ENCODE measurements at places on chromosomes 2 and 18.

- DNase-seq: no peak
These were observed 86.7 kb downstream of the FTCDNL1 start for GRCh38 chr2:199764273-199764800.

DNA sequence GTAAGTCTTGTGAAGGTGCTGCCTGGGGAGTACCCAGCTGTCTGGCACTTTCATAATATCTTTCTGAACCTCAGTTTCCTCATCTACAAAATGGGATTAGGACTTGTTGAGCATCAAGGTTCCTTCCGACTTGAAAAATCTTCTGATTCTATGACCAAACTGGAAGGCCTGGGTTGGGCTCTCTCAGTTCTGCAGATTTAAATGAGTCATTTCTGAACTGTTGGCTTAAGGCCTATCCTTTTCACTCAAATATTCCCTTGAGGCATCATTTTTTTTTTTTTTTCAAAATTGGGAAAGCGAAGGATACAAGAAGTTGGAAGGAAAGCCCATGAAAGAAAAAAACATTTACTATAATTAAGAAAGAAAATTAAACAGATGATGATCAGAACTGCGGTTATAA lies 40.8 kb upstream of the CYP1B1 start:
- DNase-seq: no peak

DNA sequence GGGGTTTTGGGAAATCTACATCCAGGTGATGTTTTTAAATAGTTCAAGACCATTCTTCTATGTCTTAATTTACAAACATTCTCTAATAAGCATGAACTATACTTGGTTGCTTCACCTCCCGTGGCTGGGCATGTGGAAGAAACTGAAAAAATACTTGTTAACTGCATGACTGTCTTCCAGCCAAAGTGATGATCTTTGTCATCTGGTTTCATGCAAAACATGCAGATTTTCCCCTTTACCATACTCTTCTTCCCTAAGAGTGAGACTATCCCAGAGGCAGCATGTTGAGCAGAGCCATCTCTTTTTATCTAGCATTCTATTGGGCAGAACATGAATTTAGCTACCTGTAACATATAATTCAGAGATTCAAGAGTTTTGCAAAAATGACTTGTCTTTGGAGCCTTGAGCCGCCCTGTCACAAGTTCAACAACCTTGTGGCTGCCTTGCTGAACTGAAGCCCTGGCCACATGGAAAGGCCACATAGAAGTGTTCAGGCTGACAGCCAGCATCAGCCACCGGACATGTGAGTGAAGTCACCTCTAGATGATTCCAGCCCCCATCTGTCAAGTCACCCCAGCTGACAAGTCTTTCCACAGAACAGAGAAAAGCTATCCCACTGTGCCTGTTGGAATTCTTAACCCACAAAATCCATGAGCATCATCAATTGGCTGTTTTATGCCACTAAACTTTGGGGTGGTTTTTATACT lies 142.8 kb downstream of the ANKRD44 start:
- no peak for DNase-seq

GRCh38 chr2:54673501-54673998 lies 49.9 kb upstream of the EML6 start:
- DNase-seq: no peak

DNA sequence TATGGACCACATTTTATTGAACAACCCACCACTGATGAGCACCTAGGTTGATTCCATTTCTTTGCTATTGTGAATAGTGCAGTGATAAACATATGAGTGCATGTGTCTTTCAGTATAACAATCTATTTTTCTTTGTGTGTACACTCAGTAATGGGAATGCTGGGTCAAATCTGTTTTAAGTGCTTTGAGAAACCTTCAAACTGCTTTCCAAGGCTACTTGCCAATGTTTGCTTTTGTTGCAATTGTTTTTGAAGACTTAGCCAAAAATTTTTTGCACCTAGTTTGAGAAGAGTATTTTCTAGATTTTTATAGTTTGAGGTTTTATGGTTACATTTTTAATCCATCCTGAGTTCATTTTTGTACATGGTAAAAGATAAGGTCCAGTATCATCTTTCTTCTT lies 587.4 kb upstream of the SETBP1 start:
- DNase-seq: no peak

DNA sequence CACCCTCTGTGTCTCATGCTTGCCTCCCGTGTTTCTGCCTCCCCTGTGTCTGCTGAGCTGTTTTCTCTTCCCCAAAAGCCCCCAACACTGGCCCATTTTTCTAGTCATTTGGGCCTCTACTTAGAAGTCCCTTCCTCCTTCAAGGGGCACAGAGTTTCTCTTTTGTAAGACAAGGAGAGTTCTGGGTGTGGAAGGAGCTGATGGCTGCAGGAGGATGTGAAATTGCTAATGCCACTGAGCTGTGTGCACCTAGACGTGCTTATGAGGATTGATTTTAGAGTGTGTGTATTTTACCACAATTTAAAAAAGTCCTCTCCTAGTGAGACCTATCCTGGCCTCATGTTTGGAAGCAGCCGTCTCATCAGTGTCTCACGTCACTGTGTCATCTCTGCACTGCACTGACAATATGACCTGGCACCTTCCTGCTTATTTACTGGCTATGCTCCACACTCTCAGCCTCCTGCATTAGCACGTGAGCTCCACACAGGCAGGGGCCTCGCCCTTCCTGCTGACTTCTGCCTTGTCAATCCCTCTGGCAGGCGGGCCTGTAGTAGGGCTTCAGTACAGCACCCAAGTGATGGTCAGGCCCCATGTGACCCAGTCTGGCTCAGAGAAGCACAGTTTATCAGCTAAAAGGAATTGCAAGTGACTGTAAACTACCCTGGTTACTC lies 8.0 kb upstream of the MBP start:
- DNase-seq: no peak

- no peak for DNase-seq
These were observed 54.1 kb upstream of the KLF7 start for GRCh38 chr2:207219676-207220501.

GRCh38 chr2:30060562-30060961 lies 86.2 kb upstream of the YPEL5 start:
- DNase-seq: no peak

DNA sequence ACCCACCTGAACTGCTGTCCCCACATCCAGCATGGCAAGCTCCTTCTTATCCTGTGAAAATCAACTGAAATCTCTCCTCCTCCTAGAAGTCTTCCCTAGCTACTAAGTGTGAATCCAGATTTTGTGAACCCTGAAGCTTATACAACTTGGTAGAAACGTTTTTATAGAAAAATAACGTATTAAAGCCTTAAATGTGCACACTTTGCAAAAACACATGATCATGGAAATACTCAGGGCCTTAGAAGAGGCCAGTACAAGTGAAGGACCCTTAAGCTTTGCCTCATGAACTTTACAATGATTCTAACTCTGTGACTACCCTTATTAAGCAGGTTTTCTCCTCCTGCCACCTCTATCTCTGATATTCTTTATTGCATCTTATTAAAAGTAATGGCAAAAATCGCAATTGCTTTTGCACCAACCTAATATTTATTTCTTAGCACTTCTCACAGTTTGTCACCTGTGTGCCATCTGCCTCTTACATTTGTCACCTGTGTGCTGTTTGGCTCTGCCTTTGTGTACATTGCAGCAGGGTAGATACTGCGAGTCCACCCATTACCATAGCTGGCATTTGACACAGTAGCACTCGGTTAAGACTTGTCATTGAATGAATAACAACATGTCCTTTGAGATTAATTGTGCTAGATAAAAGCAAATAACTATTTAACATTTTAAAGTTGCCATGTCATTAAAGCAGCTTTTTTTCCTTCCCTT lies 42.2 kb downstream of the FRZB start:
- DNase-seq: no peak

DNA sequence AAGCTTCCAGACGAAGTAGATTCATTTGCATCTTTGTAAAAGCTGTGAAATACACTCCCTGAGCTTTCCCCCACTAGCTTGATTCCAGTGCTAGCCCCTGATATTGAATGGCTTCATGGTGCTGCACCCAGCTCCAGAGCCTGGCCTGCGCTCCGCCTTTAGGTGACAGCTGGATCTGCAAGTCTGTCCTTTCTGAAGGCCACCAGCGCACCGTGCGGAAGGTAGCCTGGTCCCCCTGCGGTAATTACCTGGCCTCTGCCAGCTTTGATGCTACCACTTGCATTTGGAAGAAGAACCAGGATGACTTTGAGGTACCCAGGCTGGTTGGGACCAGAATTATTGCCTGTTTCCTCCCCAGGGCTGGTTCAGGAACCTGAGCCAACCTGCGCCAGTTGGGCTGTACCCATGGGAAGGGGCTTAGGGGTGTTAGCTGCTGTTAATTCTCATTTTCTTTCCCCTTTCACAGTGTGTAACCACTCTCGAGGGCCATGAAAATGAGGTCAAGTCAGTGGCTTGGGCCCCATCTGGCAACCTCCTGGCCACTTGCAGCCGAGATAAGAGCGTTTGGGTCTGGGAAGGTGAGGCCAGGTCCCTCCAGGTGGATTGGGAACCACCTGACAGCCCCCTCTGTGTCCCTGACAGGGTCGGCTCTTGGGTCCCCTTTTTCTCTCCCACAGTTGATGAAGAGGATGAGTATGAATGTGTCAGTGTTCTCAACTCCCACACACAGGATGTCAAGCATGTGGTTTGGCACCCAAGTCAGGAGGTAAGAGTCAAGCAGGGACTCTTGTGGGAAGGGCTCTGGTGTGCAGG lies 1.3 kb downstream of the CIAO1 start:
- no peak for DNase-seq

- DNase-seq: no peak
These were observed 519.6 kb downstream of the LRP1B start for GRCh38 chr2:141611176-141611571.

All from kidney glomerular epithelial cell (primary cell).